ENCODE measurements at places on chromosomes 12 and 14.

- DNase-seq: peak; percentile 66
These were observed 37.8 kb upstream of the PPP1CC start for GRCh38 chr12:110780448-110780847.

DNA sequence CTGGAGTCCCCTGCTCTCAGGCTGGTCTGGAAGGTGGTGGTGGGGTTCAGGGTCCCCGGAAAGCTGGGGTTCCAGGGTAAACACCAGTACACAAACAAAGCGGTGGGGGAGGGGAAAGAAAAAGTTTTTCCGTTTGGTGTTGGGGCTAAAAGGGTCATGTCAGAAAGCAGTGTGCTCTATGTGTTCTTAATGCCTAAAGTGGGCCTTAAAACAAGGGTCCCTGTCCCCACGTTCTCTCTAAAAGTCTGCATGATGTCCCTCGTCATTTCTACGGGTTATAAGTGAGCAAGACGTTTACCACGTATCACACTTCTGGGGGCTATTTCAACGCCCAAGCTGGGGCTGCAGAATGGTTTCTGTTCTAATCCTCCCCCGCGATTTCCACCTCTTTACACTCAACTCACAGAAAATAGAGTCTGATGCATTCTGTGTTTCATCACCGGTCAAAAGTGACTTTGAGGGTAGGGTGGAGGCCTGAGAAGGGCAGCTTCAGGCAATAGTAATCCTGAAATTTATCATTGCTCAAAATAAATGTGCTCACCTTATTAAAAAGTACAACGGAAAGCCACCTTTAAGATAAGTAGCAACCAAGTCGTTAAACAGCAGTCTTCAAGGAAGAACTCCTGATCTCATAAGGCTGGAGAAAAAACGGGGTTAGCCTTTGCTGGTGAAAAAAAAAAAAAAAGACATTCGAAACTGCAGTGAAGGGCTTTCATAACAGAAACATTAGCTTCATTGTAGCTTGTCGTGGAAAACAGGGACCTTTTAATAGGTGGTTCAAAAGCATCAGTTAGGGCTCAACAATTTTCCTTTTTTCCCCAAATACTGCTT, 63.9 kb upstream of the PTGR2 start:
- no peak for DNase-seq

DNA sequence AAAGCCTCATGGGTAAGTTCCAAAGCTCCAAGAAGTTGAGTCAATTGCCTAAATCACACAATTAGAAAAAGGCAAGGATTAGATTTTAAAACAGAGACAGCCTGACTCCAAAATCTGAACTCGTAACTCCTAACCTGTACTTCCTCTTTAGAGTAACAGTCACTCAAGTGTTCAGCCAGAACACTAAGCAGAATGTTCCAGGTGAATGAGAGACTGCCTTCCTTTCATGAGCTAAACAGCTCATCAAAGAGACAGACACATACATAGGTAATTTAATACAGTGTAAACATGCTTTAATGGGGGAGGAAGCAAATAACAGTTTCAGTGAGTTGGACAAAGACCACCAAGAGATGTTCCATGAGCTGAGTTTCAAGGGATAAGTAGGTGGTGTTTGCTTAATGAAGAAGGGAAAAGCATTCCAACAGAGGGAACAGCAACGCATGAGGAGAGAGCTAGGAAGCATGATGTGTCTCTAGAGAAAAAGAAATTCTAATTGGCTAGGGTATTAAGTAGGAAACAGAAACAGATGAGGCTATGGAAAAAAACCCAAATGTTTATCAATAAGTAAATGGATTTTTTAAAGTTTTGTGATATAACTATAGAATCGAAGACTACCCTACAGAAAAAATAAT, 403.9 kb downstream of the MED13L start:
- no peak for DNase-seq

- no peak for DNase-seq
These were observed 24.7 kb upstream of the NPFF start for GRCh38 chr12:53532021-53532420.

DNA sequence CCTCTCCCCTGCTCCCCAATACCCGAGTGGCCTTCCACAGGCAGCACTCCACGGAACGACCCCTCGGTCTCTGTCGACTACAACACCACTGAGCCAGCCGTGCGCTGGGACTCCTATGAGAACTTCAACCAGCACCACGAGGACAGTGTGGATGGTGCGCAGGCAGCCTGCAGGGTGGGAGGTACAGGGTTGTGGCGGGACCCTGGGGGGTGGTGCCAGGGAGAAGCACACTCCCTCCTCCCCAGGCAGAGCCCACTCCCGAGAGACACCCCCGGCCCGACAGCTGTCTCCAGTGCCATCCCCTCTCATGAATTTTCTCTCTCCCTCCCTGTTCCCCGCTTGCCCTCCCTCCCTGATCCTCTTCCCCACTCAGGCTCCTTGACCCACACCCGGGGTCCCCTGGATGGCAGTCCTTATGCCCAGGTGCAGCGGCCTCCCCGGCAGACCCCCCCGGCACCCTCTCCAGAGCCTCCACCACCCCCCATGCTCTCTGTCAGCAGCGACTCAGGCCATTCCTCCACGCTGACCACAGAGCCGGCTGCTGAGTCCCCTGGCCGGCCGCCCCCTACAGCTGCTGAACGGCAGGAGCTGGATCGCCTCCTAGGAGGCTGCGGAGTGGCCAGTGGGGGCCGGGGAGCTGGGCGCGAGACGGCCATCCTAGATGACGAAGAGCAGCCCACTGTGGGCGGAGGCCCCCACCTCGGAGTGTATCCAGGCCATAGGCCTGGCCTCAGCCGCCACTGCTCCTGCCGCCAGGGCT, 9.0 kb downstream of the TNS2 start:
- DNase-seq: no peak

DNA sequence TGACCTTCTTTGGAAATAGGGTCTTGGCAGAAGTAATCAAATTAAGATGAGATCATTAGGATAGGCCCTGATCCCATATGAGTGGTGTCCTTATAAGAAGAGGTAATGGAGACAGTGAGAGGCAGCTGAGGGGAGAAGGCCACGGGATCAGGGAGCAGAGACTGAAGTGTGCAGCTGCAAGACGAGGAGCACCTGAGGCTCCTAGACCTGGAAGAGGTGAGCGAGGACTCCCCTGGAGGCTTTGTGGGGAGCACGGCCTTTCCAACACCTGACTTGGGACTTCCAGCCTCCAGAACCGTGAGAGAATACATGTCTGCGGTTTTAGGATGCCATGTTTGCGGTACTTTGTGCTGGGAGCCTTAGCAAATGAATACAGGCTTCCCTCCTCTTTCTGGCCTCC, 37.5 kb downstream of the LRTM2 start:
- DNase-seq: no peak
